H9 (cell line): ENCODE measurements at places on chromosomes 16 and 17. TPM values are rescaled to one million over a fixed set of nuclear protein-coding genes. Genes with fewer than 3 reads are reported as not detected.

The PLEKHM1 gene
- total RNA-seq, result 16.5 and 20.7 TPM in 2 replicates

The ASGR2 gene
- not detected in 2 replicates for total RNA-seq

DNA sequence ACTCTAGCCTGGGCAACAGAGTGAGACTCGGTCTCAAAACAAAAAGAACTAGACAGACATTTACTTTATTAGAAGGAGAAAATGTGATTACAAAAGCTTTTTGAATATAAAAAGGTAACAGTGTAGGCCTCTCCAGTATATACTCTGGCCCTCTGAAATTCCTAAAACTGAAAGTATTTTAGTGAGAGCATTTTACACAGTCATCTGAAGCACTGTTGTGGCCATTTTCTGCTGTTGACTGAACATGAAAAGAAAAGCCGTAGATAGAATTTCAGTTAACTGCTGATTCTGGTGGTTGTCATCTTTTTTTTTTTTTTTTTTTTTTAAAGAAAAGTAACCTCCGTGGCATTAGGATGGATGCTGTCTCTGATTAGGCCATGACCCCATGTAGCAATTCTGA is 15.6 kb downstream of the DUSP14 start:
- no peak overlapping the region for H3K4me3 ChIP-seq
- no peak overlapping the region for H3K27ac ChIP-seq
- H3K4me1 ChIP-seq, result no peaks in the 10 kb centered on the region; the same call in 1 of the 2 replicates

GRCh38 chr17:19327031-19327783 is 35.3 kb downstream of the B9D1 start:
- peaks cover 59% of the 10 kb centered on the region for H3K36me3 ChIP-seq
- no peaks in the 10 kb centered on the region for H3K27me3 ChIP-seq
- no peak for DNase-seq
- no peak overlapping the region for H3K4me3 ChIP-seq
